PC-9 (cell line): ENCODE measurements at places on chromosomes 6 and 20.

DNA sequence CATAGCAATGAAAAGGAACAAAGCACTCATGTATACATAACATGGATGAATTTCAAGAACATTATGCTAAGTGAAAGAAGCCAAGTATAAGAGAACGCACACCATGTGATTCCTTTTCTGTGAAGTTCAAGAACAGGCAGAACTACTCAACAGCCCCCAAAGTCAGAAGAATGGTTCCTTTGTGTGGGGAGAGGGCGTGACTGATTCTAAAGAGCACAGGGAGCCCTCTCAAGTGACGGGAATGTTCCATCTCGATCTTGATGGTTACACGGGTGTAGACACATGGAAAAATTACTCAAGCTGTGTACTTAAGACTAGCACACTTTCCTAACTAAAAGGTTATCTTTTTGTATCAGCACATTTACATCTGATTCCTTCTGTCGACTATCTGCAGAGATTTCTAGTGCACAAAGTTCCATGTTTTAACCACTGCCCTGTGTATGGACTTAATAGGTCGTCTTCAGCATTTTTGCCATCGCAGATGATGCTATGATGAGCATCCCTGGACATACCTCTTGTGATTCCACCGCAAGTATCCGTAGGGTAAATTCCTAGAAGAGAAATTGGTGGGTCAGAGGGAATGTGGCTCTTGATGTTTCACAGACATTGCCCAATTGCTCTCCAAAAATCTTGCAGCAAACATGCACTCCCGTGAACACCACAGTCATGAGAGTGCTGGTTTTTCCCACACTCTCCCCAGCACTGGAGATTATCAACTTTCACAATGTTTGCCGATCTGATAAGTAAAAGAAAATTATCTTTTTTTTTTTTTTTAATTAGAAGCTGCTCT lies 279.3 kb downstream of the BMP7 start:
- no peak for DNase-seq

- no peak for DNase-seq
These were observed 13.7 kb downstream of the RIPK1 start for GRCh38 chr6:3081960-3082359.

GRCh38 chr6:132087391-132087790 lies 136.2 kb upstream of the CCN2 start:
- DNase-seq: no peak

GRCh38 chr6:47483853-47484546 lies 6.4 kb downstream of the CD2AP start:
- DNase-seq: no peak

DNA sequence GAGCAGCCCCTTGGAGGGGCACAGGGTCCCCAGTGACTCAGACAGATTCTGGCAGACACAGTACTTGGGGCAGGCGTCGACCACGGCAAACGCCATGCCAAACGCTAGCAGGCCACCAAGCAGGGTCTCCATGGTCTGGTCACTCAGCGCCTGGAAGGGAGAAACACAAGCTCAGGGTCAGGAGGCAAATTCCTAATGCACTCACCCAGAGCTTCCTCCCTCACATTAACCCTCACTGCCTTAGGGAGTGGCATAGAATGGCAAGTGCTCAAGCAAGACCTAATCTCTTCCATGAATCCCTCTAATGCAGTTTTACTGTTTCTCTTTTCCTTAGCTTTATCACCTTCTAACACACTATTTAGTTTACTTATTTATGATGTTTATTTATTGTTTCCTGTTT lies 154.2 kb downstream of the LRFN2 start:
- no peak for DNase-seq

- no peak for DNase-seq
These were observed 427.9 kb downstream of the QKI start for GRCh38 chr6:163842467-163842866.

DNA sequence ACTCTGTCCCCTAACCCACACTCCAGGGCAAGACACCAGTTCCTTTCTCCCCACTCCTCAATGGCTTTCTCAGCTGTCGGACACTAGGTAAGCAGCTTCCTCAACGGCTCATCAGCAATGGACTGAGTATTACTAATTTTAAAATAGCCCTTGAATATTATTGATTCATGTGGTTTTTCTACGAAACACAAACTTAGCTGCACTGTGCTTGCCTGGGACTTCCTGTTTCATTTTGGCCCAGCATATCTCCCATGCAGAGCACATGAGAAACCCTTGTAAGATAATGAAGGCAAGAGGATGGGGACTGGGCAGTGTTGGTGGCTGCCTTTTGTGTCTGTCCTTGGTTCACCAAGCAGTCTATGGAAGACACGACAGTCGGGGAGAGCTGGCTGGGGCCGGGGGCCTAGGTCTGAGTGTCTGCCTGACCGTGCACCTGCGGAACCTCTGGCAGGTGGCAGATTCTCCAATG lies 48.9 kb downstream of the RNASET2 start:
- DNase-seq: no peak

DNA sequence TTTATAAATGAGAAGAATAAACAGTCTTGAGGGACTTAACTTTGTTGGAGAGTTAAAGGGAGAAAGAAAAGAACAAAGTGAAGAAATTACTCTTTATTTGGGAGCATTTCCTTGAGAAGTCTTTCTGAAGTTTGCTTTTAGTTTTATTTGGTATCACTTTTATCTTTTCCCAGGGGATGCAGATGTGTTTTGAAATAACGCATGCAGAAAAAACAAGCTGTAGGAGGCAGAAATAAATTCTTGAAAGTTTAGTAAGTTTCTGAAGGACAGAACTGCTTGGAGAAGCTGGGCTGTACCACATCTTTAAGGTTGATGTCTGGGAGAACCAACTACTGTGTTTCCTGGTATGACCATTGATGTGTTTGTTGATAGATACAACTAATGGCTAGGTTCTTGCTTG lies 75.0 kb downstream of the PLCB4 start:
- no peak for DNase-seq

GRCh38 chr6:111939902-111940301 lies 66.7 kb upstream of the FYN start:
- no peak for DNase-seq

GRCh38 chr20:60513141-60513540 lies 554.9 kb downstream of the CDH26 start:
- DNase-seq: no peak

DNA sequence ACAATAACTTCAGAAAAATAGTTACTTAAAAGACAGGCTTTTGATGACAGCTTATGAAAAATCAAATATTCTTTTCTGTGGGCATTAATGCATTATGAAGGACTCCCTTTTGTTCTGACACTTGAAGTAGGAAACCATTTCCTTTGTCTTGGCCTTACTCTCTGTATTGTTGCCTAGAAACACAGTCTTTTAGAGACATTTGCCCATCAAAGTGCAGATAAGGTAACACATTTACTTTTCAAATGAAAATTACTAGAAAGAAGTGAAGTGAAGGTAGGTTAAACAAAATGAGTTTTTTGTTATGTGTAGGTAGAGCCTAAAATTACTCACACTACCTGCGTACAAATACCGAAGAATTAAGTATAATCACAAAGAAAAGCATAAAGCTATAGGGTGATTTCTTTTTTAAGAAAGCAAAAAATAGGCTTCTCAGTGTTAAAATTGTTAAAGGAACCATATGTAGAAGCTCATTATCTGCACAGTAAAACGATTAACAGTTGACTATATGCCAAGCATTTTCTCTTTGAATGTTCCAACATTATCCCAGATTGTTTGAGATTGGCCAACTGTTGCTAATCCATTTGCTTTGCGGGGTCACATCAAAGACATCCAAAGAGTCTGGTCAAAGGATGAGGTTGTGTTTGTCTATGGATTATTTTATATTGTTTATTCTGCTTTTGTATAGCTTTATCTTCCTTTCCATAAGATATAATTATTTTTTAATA lies 542.0 kb upstream of the RNF217 start:
- no peak for DNase-seq

DNA sequence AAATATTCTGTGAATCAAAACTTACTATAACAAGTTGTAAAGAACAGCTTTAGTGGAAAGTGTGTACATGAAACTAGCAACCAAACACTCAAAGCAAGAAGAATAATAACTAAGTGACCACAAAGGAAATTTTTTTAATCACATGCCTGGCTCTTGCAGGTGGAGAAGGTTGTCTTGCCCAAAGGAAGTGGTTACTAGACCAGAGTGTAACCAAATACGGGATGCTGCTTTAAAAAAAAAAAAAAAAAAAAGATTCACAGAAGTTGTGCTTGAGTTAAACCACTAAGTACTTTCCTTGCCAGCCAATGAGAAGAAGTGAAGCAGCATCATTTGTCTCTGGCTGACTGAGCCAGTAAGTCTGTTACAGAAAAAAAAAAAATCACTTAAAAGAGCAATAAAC lies 19.1 kb upstream of the HLA-DQB1 start:
- DNase-seq: no peak

DNA sequence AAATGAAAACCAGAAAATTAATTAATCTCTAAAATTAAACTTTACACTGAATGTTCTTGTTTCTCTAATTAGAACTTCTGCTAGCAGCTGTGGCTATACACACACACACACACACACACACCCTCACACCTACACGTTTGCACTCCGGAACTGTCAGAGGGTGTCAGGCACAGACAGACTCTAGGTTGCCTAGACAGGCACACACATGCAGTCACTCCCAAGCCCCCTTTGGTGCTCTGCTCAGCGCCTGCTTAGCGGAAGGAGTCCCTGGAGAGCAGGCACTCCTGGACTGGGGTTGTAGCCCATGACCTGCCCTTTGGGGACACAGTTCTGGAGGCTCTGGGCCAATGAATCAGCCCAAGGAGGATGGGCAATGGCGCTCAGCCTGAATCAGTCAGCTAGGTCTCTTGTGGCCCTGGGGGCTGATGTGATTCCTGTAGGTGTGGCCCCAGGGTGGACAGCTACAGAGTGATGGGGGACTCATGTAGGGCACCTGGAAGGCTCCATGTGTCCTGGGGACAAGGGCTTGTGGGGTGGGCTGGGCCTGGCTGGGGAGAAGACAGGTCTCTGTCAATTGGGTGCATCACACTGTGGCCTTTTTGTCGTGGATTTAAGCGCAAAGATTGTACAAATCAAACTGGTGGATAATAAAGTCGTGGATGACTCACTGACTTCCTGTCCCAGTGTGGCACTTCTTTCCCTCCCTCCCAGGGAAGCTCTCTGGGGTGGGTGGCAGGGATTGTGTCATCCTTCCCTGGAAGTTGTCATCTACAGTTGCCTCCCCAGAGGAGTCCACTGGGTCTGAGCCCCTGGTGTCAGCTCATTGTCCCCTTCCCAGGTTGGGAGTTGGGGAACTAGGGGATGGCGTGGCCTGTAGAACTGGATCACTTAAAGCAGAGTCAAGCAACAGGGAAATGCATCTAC lies 8.8 kb downstream of the TMEM151B start:
- DNase-seq: no peak

DNA sequence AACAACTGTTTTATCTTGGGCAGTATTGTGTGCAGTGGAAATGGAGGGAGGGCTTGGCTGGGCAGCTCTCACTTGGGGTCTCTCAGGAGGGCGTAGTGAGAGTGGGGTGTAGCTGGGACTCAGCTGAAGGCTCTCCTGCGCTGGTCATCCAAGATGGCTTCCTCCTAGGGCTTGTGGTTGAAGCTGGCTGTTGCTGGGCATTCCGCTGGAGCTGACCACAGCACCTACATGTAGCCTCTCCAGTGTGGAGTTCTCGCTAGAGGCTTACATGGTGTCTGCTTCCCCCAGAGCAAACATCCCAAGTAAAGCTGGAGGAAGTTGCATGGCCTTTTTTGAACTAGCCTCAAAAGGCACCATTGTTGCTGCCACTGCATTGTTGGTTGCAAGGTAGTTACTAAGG lies 344.1 kb upstream of the MARCKS start:
- no peak for DNase-seq

GRCh38 chr6:154234019-154234772 lies 122.4 kb downstream of the IPCEF1 start:
- DNase-seq: no peak

DNA sequence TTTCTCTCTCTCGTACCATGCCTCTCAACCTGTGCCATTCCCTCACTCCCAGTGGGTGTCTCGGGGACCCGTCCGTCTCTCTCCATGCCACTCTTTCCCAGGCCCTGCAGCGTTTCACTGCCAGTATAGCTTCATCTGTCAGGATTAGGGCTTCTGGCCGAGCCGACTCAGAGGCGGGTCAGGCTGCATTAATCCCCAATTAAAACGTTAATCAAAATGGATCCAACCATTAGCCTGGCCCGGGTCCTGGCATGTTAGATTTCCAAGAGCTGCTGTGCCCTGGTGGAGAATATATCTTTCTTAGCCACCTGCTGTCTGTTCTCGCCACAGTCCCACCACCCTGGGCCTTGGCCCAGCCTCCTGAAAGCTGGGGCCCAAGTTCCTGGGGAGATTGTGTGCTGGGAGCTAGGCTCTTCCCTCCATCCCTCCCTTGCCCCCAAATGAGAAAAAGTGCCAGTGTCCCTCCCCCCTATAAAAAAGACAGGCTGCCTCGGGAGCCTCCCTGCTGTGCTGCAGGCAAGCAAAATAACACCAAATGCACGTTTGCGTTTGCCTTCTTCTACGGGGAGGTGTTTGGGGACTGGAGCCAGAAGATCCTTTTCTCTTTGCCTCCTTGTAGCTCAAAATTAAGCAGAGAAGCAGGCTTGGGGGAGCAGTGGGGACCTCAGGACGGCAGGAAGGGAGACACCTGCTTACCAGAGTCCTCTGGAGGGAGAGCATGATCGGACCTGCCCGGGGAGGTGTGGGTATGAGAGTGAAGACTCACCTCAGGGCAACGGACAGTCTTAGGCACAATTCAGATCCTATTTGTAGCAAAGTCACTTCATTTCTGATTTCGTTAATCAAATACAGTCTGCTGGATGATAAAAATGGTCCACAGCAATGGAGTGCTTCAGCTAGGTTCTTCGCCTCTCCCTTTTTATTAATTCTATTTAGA lies 3.0 kb downstream of the KCNG1 start:
- no peak for DNase-seq

DNA sequence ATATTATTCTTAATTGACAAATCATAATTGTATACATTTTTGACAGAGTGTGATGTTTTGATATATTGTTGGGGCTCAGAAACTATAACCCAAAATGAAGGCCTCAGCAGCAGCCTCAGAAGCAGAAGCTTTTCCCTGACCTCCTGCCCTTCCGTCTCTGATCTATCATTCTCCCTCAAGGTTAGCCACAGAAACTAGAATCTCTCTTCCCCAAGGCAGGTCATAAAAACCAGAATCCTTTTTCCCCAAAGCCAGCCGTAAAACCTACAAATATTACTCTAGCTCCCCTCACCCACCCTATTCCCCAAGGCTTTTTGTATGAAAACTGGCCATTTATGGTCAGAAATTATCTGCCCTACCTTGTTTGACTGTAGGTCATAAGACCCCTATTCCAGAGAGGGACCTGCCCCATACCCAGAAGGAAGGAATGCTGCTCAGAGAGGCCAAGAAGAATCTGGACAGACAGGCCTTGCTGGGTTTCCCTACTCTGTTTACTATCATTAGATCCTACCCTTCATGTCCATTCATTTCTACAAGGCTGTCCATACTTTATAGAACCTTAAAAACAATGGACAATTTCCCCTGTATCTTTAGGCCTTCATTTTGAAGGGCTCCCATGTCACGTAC lies 14.5 kb downstream of the OR2B2 start:
- no peak for DNase-seq

GRCh38 chr20:56373942-56374341 lies 15.2 kb downstream of the FAM210B start:
- DNase-seq: peak; percentile 71
